ENCODE measurements at places on chromosomes 16 and 17.

DNA sequence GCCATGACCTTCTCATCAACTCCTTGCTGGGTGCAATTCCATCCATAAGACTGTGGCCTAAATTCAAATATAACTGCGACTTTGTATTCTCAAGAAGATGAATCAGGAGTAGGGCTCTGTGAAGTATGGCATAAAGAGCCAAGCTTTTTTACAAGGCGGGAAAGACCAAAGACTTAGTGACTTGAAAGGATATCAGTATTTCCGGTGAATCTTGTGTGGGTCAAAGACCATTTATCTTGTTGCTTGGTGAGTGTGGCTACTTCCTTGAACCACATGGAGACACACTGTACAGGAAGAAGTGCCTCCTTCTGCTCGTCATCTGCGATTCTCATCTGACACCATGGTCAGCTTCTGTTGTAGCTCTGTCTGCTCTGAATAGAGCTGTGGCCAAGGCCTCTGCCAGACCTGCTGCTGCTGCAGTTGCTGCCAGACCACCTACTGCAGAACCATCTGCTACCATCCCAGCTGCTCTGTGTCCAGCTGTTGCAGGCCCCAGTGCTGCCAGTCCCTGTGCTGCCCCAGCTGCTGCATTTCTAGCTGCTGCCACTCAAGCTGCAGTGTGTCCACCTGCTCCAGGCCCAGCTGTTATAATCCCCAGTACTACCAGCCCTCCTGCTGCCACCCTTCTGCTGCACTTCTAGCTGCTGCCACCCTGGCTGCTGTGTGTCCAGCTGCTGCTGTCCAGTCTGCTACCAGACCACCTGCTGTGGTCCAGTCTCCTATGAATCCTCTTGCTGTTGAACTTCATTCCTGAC lies 6.1 kb upstream of the KRTAP2-4 start:
- DNase-seq: no peak

GRCh38 chr17:57355090-57355859 lies 99.0 kb downstream of the MSI2 start:
- DNase-seq: no peak

- no peak for DNase-seq
Observed at GRCh38 chr17:6599364-6599763, 41.1 kb downstream of the KIAA0753 start.

DNA sequence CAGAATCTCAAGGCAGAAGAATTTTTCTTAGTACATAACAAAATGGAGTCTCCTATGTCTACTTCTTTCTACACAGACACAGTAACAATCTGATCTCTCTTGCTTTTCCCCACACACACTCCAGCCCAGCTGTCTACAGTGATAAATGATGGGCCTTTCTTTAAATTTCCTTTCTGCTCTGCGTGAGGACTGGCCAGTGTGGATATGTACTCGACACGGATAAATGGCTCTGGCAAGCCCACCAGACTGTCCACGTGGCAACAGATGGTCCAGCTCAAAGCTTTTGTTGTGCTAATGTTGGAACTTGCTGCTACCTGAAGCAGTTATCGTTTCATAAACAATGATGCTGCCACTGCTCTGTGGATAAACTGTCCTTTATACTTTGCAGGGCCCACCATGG lies 410.7 kb downstream of the TMEM114 start:
- no peak for DNase-seq

DNA sequence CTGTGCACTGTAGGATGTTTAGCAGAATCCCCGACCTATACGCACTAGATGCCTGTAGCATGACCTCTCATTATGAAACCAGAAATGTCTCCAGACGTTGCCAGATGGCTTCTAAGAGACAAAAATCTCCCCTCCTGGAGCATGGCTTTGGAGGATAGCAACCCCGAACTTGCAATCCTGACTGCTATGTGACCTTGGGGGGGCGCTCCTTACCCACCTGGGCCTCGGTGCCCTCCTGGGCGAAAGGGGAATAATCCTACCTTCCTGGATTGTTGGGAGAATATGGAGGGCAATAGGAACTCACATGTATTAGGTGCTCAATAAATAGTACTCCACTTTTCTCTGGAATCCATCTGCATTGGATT lies 8.1 kb downstream of the MRM1 start:
- no peak for DNase-seq

DNA sequence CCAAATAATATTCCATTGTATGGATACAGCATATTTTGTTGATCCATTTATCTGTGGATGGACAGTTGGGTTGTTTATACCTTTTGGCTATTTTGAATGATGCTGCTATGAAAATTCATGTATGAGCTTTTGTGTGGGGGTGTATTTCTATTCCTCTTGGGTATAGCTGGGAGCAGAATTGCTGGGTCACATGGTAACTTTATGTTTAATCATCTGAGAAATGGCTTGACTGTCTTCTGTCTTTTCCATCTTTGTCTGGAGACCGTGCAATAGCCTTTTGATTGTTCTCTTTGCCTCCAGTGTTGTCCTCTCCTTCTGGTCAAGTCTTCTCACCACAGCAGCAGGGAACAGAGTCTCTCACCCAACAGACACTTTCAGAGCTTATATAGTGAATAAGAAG lies 20.5 kb upstream of the MAF start:
- no peak for DNase-seq

GRCh38 chr17:63917646-63918045 lies 993 bp downstream of the GH1 start:
- no peak for DNase-seq

DNA sequence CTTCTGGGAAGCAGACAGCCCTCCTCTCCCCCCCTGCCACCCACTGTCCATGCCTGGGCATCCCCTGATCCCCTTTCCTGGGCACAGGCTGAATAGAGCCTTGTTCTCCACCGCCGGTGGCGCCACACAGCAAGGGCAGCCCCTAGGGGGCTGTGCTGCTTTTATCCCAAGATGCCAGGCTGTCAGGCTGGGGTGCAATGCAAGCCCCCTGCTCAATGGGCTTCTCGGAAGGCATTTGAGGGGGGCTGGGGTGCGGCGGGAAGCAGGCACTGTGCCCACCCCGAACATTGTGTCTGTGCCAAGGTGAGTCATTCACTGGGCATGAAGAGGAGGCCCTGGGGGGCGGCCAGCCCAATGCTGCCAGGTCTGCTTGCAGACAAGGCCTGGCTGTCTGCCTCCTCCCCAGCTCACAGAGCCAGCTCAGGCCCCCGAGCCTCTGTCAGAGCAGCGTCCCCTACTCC lies 1.5 kb upstream of the GFAP start:
- DNase-seq: no peak

GRCh38 chr16:65675161-65675560 lies 553.3 kb upstream of the CDH11 start:
- no peak for DNase-seq

- DNase-seq: no peak
Observed at GRCh38 chr16:78932355-78932943, 668.1 kb downstream of the MAF start.

DNA sequence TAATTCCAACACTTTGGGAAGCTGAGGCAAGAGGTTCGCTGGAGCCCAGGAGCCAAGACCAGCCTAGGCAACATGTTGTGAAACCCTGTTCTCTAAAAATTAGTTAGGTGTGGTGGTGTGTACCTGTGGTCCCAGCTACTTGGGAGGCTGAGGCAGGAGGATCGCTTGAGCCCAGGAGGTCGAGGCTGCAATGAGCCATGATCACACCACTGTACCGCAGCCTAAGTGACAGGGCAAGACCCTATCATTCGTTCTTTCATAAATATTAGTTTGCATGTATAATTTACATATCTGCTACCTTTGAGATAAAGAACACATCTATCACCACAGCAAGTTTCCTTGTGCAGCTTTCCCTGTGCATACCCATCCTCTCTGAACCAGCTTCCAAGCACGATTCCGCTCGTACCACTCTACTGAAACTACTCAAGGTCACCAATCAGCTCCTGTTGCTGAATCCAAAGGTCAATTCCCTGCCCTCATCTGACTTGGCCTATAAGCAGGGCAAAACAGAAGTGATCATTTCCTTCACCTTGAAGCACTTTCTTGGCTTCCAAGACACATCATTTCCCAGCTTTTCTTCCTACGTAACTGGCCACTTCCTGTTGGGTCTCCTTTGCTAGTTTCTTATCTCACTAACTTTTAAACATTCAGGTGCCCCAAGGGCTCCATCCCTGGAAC lies 49.1 kb downstream of the GRB2 start:
- no peak for DNase-seq

All from NCI-H345 (cell line).